ENCODE measurements at places on chromosomes 6 and 20.

GRCh38 chr6:24064106-24064505, 61.9 kb upstream of the NRSN1 start:
- peak; percentile 75 for DNase-seq

DNA sequence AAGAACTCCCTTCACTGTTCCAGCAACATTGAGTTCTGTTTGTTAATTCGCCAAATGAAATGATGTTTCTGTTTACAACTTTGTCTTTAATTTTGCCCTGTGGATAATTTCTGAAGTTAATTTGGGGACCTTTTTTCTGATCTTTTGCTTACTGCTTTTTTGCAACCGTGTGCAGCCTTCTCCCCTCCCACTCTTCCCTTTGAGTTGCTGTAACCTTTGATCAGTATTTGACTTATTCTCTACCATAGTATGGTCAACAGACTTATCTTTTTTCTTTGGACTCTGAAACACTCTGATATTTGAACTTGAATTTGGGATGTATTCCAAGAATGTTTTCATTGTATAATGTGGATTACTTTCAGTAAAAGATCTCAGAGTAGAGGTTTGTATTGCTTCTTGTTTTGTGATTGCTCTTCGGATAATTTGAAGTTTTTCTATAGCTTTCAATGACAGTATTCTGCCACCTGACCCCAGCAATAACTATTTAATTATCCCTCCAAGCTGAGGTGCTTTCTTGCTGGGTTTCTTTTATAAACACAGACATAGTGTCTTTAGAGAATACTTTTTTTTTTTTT, 46.2 kb downstream of the LRRN4 start:
- DNase-seq, result no peak

- no peak for DNase-seq
Observed at GRCh38 chr6:99318566-99318965, 30.9 kb downstream of the FAXC start.

GRCh38 chr6:70130865-70131264, 172.0 kb downstream of the COL9A1 start:
- no peak for DNase-seq

GRCh38 chr20:51411870-51412269, 130.6 kb downstream of the NFATC2 start:
- DNase-seq, result no peak

DNA sequence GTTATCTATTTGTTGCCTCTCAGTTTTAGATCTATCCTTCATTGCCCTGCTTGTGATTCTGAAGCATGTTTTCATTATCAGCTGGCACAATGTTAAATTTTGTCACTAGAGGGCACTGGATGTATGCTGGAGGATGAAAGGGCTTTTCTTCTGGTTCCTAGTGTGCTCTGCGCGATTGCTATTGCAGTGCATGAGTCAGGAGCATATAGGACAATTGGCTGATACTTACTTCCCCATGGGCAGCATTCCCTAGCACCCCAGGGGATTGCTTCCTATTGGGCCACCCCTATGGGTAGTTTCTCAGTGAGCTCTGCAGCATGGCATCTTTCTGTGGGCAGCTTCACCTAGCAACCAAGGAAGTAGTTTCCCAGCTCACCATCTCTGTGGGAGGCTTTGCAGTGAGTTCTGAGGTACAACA, 280.3 kb upstream of the SYNCRIP start:
- peak; percentile 81 for DNase-seq

- no peak for DNase-seq
Observed at GRCh38 chr6:105929626-105930025, 156.5 kb upstream of the PRDM1 start.

- no peak for DNase-seq
Observed at GRCh38 chr6:125207956-125208355, 54.4 kb downstream of the TPD52L1 start.

All from DMS53 (cell line).